Cardiac fibroblast (primary cell): ENCODE measurements at places on chromosomes 2 and 18.

GRCh38 chr2:125450092-125450491 lies 1205.9 kb upstream of the GYPC start:
- no peak for DNase-seq

DNA sequence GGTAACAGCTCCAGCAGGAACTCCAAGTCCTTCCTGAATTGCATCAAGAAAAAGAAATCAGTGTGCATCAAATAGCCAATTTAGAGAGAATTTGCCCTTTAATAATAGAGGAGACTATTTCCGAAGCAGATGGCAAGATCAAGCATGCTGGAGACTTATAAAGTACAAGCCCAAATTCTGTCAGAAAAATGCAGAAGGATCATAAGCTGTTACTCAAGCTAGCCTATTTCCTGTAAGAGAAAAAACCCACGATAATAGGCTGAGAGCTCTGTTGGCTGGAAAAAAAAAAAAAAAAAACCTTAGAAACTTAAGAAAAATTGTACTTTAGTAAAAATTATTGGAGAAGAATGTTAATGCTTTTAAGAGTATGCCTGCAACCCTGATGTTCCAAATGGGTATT lies 24.4 kb upstream of the ITM2C start:
- DNase-seq = no peak

DNA sequence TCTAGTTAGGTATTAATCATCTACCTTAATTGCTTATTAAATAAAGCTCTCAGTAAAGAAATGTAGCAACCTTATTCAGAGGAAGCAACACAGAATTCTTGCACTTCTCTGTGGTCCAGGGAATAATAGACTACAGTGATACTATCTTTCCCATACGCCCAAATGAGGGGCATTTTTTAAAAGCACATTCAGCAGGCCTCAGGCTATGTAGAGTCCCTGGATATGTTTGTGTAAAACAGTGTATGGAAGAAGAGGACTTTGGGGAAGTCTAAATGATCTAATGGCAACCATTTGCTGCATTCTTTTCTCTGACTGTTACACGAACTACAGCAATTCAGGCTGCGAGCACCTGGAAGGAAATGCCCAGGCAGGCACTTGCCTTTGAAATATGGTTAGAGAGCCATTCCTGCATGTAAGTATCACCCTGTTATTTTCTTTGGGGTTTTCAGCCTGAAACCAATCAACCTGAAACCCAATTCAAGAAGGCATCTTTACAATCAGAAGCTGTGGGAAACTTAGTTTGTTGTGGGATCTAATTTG lies 1814.7 kb upstream of the CELF4 start:
- no peak for DNase-seq

DNA sequence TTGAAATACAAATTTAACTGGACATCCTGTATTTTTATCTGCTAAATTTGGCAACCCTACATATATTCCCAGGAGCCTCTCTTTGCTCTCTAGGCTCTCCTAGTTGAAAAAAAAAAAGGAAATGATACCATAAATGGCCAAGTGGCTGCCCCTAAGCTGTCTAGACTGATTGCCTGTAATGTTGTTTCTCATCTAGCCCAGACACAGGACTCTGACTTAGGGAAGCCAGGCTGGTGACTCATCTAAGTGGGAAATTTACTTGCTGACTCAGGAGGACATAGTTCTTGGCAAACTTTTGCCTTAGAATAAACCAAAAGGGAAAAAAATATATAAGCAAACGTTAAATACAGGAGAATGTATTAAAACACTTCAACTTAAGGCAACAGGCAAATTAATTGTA lies 14.6 kb upstream of the ITGAV start:
- peak; percentile 99 for DNase-seq

DNA sequence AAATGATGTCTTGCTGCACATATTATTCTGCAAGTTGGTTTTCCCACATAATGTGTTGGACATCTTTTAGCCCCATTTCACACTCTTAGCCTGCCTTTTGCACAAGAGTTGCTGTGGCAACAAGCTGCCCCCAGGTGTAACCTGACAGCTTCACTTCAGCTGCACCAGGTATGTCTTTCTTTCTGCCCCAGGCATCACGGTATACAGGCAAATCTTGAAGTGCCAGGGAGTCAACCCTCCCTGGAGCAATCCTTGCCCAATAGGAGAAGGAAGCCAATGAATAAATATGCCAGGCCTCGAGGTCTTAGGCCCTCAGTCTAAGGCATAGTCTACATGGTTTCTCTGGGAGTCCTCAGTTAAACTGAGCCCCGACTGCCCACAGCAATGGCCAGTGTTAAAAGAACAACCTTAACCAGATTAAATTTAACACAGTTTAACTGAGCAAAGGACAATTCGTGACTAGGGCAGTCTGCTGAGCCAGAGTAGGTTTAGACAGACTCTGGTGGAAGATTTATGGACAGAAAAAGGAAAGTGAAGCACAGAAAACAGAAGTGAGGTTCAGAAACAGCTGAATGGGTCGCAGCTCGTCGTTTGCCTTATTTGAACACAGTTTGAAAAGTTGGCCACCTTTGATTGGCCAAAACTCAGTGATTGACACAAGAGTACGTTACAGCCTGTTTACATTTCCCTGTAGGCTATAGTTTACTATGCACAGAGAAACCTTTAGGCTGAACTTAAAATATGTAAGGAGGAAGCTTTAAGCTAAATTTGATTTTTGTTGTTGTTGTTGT lies 32.0 kb upstream of the C1QL2 start:
- no peak for DNase-seq
